NCI-H1417 (cell line): ENCODE measurements at places on chromosomes 12 and 14.

DNA sequence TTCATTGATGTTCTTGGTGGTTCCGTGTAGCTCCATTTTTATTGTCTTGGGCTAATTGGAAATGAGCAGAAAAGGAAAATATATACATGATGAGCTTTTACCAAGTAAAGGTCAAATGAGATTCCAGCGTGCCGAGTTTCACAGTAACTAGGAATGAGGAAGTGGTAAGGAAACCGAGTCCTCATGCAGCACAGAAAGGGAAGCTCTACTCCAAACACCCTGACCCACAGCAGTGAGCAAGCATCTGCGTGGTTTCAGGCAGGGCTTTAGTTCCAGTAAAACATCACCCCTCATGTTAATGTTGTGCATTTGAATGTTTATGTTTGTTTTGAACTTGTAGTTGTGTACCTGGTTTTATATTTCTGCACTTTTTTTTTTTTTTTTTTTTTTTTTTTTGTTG lies 208.0 kb downstream of the SLC41A2 start:
- no peak for DNase-seq

DNA sequence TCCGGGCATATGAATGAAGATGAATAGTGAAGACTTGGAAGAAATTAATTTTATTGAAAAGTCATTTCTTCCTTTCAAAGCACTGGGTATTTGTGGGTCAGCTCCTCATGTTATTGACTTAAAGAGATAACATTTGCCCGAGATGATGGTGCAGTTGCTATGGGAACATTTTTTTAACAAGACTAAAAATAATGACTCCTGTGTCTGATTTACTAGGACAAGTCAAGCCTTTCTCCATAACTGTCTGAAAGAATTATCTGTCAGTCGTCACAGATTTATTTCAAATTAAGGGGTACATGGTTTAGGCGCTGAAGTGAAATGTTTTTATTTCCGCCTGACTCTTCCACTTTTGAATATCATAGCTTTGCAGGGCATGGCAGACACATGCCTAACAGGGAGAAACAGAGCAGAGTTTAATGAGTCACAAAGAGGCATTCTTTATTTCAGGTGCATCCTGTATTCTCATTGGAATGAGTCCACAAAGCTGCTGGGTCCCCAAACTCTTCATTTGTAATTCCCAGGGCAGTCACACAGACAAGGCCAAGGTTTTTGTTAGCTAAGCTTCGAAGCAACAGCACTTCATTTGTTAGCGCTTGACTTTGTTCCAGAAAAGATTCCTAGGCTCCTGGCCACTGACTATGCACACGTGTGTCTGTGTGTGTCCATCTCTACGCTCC lies 4.3 kb upstream of the GPHB5 start:
- DNase-seq: no peak

- DNase-seq: no peak
Measured at GRCh38 chr12:109219938-109220337, 89.1 kb downstream of the FOXN4 start.

DNA sequence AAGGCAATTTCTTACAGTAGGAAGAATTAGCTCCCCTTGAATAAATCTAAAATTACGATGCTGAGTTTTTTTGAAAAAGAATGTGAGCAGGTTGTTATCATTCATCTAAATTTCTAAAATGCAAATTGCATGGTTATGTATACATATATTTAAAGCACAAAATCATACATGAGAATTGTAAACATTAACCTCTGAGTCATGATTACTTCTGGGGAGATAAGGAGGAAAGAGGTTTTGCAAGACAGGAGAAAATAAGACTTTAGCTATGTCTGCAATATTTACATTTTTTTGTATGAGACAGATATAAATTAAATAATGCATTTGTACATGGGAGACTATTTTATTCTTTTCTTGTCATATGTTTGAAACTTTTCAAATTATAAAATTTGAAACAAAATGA lies 72.2 kb downstream of the TSPAN8 start:
- no peak for DNase-seq

DNA sequence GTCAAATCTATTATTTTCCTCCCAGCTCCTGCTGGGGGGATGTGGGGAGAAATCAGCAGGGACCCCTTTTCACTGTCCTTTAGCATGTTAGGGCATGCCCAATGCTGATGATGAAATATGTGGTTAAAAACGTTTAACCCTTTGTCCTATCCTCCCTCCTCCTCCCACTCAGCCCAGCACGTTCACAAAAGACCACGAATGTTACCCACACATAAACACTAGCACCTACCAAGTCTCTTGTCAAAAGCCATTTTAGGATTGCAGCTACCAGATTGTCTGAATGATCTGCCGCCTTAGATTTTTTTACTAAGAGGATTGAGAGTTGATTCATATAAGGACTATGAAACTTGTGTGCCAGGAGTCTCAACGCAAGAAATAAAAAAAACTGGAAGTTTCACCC lies 70.4 kb downstream of the TBK1 start:
- peak; percentile 77 for DNase-seq

GRCh38 chr12:94158666-94159065 lies 10.3 kb downstream of the PLXNC1 start:
- no peak for DNase-seq
